ENCODE measurements at places on chromosomes 12 and 14.

- no peak for DNase-seq
These were observed 63.8 kb upstream of the RERGL start for GRCh38 chr12:18153826-18154225.

- peak; percentile 24 for DNase-seq
These were observed 58.2 kb downstream of the GRIP1 start for GRCh38 chr12:66620688-66621087.

- DNase-seq = no peak
These were observed 7.6 kb downstream of the M6PR start for GRCh38 chr12:8941691-8942478.

DNA sequence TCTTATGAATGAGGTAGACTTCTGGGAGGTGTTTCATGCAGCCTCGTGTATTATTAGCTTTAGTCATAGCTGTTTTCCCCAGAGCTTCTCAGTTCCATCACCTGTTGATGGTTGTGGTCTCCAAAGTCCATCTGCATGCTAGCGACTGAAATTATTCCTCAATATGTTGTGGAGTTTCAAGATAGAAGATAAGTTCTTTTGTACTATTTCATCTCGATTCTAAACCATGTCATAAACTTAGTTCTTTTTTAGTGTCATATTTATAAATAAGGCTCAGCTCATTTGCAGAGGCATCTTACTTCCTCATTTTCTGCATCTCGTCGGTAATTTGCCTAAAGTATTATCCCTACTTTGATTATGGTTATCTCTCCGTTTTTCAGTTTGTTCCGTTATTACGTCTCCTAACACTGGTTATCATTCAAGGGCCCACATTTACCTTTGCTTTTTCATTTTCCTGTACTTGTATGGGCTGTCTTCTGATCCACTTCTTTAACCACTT is 119.1 kb downstream of the ITPR2 start:
- no peak for DNase-seq

Measured in KBM-7 (cell line).